ENCODE measurements at places on chromosomes 4 and X.
A peak's percentile ranks its signal among the peaks of the same experiment; 100 is the strongest.

GRCh38 chr4:108881190-108881589, 118.3 kb upstream of the ETNPPL start:
- no peak for DNase-seq

- peak; percentile 5 for DNase-seq
Observed at GRCh38 chr4:74874753-74875367, 58.1 kb upstream of the PARM1 start.

DNA sequence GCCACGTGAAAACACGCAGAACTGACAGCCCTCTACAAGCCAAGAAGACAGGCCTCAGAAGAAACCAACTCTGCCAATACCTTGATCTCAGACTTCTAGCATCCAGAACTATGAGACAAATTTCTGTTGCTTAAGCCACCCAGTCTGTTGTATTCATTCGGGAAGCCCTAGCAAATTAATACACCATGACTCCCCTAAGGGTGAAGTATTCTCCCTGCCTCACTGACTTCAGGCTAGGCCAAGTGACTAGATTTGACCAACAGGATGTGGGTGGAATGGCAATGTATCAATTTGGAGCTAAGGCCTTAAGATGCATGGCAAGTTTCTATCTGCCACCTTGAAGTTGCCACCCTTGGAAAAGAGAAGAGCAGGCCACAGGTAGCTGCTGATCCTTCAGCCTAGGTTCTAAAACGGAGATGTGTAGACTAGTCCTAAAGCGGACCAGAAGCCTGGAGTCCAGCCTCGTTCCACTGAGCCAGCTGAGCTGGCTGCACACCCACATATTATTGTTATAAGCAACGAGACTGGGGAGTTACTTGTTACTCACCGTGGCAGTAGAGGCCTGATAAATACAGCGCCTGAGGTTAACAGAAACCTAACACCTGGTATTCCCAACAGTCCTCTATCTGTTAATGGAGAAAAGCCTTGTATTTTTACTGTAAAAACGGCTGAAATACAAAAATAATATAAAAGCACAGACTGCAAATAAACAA, 16.4 kb downstream of the SCARB2 start:
- DNase-seq: no peak

DNA sequence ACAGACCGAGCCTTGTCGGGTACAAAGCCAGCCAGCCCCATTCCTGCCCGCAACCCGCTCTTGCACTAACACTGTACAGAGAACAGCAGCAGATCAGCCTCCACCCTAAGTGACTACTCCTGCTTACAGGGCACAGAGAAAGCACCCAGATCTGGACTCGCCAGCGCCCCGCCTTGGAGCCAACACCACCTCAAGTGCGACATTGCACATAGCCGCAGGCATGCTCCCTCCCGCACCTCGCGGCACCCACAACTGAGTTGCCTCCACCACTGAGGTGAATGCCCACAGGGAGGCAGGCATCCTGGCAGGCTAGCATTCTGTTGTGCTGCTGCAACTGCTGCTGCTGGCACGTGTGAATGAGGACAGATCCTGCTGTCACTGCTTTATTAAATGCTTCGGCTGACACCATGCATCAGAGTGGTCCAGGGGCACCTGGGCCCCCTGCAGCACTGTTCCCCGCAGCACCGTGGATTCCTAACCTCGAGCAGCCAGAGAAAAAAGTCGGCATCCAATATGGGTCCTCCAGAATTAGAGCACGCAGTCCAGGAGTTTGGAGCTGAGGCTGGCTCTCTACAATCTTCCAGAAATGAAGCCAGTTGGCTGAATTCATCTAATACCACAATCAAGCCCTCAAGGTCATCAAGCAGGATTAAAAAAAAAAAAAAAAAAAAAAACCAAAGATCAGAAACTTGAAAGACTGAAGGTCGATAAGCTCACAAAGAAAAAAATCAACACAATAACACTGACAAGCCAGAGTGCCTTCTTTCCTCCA, 352.9 kb downstream of the GASK1B start:
- no peak for DNase-seq

Measured in stimulated activated naive CD8-positive, alpha-beta T cell treated with anti-CD3 and anti-CD28 coated beads, Interleukin-15, Interleukin-2, amounts not matched to agents 100 U/mL and 50 U/mL, for 24 hours (primary cell).